ENCODE measurements at places on chromosomes 3 and 15.

DNA sequence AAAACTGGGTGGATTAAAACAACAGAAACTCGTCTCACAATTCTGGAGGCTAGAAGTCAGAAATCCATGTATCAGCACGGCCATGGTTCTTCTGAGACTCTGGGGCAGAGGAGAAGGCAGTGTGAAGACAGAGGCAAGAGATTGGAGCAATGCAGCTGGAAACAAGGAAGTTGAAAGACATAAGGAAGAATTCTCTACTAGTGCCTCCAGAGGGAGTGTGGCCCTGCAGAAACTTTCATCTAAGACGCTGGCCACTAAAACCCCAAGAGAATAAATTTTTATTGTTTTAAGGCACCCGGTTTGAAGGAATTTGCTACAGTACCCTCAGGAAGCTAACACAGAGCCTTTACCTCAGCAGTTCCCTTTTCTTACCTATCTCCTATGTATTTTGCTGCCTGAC lies 1012.2 kb upstream of the CADM2 start:
- no peak for DNase-seq

GRCh38 chr3:155492841-155493240 lies 199.4 kb upstream of the STRIT1 start:
- no peak for DNase-seq

GRCh38 chr15:51234176-51234927 lies 104.0 kb downstream of the CYP19A1 start:
- DNase-seq, result no peak

GRCh38 chr3:58514405-58514804 lies 22.5 kb downstream of the KCTD6 start:
- DNase-seq, result no peak

DNA sequence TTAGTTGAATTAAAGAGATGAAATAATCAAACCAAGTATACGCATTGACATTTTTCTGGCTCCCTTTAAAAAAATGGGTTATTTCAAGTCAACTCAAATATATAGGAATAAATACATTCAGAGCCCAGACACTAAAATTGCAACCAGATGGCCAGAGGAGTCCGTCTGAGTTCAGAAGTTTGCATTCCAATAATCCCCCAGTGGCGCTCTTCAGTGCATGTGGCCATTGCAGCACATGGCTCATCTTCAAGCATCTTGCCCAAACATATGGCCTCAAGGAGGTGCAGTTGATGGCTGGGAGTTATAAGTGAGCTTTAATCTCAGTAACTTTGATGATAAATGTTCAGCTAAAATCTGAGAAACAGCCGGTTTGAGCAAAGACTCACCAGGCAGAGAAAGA lies 295.8 kb upstream of the LRRN1 start:
- no peak for DNase-seq

GRCh38 chr3:52119099-52119498 lies 35.1 kb downstream of the POC1A start:
- no peak for DNase-seq

- DNase-seq, result no peak
These were observed 7.5 kb upstream of the PHLDB2 start for GRCh38 chr3:111851511-111851954.

DNA sequence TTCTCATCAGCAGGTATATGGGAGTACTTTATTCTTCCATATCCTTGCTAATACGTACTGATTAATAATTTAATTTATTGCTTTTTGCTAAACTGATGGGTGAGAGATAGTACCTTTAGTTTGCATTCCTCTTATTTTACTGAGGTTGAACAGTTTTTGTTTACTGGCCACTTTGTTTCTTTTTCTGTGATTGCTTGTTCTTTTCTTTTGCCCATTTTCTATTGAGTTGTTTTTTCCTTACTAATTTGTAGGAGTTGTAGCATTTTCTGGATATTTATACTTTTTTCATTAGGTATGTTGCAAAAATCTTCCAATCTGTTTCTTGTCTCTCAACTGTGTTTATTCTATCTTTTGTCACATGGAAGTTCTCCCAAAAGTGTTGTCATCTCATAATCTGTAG lies 4.8 kb downstream of the PDCD6IP start:
- no peak for DNase-seq

GRCh38 chr15:85718271-85718971 lies 76.3 kb downstream of the KLHL25 start:
- no peak for DNase-seq

DNA sequence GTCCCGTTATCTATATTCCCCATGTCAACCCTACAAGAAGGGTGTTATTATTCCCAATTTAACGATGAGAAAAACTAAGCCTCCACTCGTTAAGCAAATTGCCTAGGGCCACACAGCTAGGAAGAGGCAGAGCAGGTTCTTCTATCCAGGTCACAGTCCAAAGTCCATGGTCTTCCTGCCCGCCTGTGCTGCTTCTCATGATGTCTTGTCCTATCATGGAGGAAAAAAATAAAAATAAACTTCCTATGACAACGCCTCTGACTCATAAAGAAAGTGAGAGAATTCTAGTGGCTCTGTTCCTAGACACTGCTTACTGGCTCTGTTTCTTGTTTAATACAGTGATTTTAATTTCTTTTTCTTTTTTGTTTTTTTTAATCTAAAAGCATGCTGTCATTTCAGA lies 9.7 kb downstream of the COL8A1 start:
- DNase-seq, result no peak

- no peak for DNase-seq
These were observed 354.3 kb upstream of the TRIM42 start for GRCh38 chr3:140323561-140323960.

- DNase-seq, result no peak
These were observed 678.1 kb upstream of the CCDC54 start for GRCh38 chr3:106699122-106699521.

GRCh38 chr3:128788268-128788869 lies 62.4 kb downstream of the RAB7A start:
- peak; percentile 17 for DNase-seq

DNA sequence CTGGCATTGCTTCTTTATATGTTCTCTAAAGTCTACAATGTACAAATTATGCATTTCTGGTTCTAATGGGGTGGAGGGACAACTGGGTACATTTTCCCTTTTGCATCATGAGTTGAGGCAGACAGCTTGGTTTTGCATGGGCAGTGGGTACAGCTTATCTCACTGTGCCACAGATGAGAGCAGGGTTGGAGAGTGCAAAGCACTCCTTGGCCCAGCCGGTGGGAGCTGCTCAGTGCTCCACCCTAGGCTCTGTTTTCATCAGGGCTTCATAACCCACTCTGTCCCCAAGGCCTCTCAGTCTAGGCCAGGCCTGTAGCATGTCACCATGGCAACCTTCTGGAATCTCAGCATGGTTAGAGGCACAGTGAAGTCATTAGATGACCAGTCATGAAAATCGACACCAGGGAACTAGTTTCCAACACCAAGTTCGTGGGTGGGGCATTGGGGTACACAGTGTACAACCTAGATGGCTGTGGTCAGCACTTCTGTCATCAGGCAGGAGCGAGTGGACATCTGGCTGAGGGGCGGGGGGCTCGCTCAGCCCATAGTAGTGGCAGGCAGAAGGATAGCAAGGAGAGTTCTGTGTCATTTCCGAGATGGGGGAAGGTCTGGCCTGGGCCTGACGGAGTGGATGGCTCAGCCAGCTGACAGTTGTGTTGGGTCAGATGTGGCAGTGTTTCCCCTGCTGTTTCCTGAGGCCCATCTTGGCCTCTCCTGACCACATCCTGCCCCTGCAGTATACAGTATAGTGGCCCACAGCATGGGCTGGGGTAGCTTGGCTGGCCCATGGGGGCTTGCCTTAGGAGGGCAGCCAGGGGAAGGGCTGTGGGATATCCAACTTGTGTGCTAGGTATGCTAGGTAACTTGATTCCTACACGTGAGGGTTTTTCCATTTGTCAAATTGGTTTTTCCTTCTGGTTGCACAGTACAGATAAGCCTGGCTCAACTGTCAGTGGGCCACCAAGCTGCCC lies 75.7 kb upstream of the PRR23C start:
- DNase-seq, result no peak

DNA sequence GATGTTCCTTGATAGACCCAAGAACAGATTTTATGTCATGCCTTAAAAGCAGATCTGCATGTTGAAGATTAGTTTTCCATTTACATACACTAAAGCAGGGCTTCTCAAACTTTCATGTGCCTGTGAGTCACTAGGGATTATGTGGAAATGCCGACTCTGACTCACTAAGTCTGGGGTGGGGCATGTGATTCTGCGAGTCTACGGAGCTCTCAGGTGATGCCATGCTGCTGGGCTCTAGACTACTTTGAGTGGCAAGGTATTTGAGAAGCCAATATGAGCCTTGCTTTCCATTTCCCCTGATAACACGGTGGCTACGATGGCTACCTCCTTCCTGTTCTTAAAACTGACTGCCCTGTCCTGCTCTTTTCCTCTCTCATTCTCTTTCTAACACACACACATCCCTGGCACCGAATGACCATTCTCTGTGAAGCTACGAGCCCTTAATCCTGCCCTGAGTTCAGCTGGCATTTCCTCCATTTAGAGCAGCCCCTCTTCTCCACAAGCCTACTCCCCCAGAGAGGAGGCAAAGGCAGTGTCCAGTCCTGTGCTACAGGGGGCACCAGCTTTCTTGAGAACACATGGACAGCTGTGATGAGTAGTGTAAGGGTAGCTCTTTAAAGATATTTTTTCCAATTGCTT lies 39.7 kb upstream of the PYGO1 start:
- no peak for DNase-seq

GRCh38 chr3:94460931-94461330 lies 398.1 kb downstream of the NSUN3 start:
- DNase-seq, result no peak

GRCh38 chr3:100710261-100710968 lies 1.1 kb downstream of the TFG start:
- DNase-seq, result peak; percentile 45

GRCh38 chr3:66179793-66180192 lies 41.0 kb upstream of the SLC25A26 start:
- no peak for DNase-seq

DNA sequence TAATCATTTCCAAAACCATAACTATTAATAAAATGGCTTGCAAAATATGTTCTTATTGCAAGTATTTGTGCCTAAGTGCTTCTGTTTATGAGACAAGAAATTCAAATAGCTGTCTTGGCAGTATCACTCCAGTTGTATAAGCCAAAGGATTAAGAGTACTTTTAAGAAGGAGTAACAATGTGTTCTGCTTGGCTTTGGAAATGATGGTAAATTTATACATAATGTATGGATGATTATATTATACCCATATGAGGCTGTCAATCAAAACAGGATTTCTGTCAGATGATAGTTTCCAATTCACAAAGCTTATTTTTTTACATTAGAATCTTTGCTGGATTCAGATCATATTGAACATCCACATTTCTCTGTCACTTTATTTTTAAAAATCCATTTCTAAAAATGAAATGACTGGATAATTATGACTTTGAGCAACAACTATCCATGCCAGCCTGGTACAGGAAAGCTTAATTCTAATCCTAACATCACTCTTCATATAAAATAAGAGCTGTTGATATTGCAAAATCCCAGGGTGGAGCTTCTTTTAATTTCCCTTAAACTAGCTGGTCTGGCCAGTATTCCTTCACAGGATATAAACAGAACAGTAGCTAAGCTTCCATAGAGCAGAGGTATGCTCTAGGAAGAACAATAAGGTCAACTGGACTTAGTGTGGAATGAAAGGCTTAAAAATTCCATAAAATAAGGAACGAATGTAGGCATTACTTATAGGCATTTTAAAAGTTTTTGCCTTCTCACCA lies 30.0 kb upstream of the ZNF280D start:
- no peak for DNase-seq

DNA sequence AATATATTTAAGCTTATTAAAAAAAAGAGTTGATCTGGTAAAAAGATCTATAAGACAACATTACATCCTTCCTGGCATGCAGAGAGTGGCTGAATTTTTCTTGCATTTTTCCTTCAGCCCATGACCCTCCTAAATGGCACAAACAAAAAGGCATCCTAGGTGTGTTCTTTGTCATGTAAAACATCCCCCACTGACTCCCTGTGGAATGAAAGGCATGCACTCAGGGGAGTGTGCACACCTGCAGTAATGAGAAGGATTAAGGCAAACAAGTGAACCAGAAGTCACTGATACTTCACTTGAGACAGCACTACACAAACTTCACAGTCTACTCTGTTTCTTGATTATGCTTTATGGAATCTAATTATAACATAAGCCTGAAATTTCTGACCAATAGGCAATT lies 195.0 kb downstream of the RBMS3 start:
- DNase-seq, result no peak

- DNase-seq, result no peak
These were observed 303.4 kb upstream of the ROPN1 start for GRCh38 chr3:124295362-124295761.

GRCh38 chr3:36381311-36381956 lies 1.1 kb downstream of the STAC start:
- no peak for DNase-seq

DNA sequence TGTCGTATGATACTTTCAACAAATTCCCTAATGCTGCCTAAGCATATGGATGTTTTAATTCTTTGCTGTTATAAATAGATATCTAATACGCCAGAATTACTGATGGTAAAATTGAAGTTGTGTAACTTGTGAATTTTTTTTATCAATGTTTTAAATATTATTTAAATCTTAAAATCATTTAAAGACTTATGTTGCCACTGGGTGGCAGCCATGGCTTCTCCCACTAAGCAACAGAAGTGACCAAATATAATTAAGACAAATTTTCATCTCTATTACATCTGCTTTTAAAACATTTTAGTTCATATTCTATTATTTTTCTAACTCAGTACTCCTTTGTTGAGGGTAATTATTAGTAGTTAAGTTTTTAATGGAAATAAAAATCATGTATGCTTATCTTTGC lies 8.1 kb upstream of the IL20RB start:
- DNase-seq, result no peak

DNA sequence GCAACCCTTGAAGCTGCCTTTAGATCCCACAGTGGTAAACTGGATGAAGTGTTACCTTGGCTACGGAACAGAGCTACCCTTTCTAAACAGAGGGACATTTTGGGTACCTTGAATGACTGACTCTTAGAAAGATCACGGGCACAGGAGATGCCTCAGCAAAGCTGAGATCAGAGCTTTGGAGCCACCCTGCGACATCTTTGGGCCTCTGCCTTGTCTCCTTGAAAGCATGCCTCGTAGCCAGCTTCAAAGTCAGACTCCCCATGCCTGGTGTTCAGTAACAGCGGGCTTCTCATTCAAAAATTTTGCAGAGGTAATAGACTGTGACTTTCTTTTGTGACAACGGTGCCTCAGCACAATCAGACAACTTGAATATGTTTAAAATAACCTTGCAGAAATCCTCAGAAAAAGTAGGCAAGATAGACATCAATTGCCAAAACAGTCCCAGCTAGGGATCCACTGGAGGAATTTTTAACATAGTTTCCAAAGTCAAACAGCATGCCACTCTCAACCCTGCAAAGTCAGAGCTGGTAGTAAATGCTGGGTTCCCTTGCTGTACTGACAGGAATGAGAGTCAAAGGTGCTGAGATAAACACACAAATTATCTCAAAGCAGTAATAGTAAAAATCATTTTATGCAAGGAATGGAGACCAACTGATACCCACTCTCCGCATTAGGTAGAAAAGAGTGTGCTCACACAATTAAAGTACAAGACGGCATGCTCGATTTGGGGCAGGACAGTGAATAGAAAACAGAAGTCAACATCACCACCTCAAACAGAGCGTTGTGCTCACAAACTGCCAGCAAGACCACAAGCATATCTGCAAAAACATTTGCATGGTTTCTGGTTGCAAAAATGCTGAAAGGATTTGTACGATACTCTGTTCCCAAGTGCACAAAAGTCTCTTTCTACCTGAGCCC lies 82.1 kb downstream of the MYO1E start:
- DNase-seq, result no peak

- DNase-seq, result no peak
These were observed 110.7 kb upstream of the EPHA3 start for GRCh38 chr3:88996691-88997090.

Data from CD4-positive, alpha-beta memory T cell (primary cell).